ENCODE measurements at places on chromosomes 1 and 21.

DNA sequence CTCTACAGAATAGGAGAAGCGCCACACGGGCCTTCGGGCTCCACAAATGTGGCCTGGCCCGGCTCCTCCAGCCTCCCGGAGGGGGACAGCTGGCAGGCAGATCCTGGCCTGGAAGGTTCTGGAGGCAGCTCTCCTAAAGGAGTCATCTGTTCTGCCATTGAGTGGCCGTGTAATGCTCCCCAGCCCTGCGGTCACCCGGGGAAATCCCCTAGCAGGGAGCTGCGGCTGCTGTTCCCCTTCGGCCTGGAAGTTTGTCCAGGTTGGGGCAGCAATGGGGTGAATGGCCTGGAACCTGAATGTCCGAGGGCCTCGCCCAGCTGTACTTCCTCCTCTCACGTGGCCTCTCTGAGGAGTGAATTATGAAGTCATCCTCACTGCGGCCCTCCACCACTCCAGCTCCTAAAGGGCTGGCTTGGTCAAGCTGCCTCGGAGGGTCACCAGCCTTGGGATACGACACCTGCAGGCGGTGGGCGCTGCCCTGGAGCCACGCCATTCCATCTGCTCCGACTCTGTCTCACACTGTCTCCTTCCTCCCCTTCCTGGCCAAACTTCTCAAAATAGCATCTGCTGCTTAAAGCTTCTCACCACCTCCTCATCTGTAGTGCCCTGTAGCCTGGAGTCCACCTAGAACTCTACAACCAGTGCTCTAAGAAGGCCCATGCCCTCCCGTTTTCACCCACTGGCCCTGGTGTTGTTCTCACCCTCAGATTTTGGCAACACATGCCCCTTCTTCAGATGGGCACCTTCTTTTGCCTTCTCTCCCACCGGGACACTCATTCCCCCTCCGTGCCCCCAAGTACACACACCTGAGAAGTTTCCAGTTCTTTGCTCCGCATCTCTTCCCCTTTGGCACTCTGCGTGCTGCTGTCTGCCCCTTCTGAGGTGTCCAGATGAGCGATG lies 54.4 kb upstream of the TMPRSS2 start:
- no peak for DNase-seq

- no peak for DNase-seq
These were observed 2.9 kb upstream of the ZNF496 start for GRCh38 chr1:247334378-247335133.

GRCh38 chr1:31848381-31848897 lies 32.6 kb upstream of the SPOCD1 start:
- peak; percentile 54 for DNase-seq

DNA sequence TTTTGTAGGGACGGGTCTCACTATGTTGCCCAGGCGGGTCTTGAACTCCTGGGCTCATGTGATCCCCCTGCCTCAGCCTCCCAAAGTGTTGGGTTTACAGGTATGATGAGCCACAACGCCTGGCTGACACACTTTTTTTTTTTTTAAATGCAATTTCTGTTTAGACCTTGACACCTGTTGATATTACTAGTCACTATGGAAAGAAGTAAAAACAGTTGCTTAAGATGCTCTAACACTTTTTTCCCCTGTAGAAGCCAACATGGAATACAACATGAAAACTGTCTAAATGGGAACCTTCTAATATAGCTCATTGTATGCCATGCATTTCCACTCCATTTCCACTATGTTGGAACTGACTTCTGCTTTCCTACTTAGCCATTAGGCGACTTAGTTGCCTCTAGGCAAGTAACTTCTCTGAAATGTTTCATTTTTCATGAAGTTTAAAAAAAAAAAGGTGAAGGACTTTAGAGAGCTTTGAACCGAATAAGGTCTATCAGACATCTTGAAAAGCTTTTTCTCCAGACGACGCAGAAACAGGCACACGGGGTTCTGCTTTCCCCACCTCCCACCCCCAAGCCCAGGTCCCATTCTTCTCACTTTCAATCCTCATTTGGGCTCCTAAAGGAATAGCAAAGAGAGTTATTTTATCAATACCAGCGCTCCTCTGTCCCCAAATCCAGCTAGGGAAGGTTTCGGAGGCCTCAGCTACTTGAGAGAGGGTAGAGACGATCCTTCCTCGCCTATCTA lies 648 bp upstream of the DR1 start:
- peak; percentile 17 for DNase-seq

DNA sequence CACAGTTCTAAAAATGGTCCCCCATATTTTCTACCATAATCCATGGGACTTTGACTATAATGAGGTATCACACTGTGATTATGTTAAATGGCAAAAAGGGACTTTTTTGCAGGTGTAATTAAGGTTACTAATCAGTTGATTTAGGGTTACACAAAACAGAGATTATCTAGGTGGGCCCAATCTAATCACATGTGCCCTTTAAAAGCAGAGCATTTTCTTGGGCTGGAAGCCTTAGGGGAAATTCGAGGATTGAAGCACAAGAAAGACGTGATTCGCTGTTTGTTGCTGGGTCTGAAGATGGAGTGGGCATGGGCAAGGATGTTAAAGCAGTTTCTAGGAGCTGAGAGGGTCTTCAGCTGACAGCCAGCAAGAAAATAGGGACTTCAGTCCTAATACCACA lies 13.4 kb downstream of the RAVER2 start:
- DNase-seq, result no peak

DNA sequence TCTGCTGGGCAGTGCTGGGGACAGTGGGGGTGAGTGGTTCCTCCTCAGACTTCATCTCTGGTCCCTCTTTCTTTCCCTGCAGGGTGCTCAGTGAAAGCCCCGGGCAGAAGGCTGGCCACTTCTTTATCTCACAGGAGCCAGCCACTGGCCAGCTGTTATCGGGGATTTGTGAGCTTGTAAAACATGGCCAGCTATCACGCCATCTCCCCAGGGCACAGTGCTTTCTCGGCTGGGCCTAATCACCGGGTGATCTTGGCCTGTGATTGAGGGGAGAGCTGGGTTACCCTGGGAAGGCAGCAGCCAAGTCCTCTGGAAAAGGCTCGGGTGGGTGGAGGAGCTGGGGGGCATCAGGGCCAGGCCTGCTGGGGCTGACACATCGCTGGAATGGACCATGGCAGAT lies 83.0 kb downstream of the IGSF21 start:
- no peak for DNase-seq

- no peak for DNase-seq
These were observed 51.0 kb downstream of the XCL1 start for GRCh38 chr1:168627370-168627769.

DNA sequence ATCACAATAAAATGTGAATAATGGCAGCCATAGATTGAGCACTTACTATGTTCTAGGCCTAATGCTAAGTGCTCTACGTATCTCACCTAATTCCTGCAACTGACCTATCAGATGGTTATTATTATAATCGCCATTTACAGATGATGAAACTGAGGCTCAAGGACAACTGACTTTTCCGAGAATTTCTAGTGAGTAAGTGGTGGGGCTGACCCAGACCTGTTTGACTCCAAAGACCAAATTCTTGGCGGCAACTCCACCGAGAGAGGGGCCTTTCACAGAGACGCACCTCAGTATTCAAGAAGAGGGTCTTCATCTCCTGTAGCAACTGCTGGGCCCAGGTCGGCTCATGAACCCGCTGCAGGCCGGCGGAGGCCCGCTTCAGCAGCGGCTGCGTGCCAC lies 573 bp downstream of the TMEM234 start:
- no peak for DNase-seq

GRCh38 chr1:11985851-11986250 lies 5.6 kb downstream of the MFN2 start:
- DNase-seq, result no peak

GRCh38 chr1:239361403-239361802 lies 25.0 kb upstream of the CHRM3 start:
- no peak for DNase-seq

GRCh38 chr1:158422212-158422611 lies 3.8 kb downstream of the OR10K2 start:
- DNase-seq, result no peak

DNA sequence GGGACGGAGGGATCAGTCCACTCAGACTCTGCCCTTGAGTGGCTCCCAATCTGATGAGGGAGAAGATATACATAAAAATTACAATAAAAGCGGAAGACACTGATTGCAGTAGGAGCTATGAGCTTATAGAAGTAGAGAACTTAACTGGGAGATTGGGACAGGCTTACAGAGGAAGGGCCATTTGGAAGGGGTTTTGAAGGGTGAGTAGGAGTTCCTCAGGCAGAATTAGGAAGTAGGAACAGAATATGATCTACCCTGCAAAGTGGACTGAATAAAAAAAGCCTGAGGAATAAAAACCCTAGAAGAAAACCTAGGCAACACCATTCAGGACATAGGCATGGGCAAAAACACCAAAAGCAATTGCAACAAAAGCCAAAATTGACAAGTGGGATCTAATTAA lies 9.2 kb upstream of the WASF2 start:
- no peak for DNase-seq

- DNase-seq, result no peak
These were observed 39.6 kb downstream of the RERE start for GRCh38 chr1:8777867-8778266.

DNA sequence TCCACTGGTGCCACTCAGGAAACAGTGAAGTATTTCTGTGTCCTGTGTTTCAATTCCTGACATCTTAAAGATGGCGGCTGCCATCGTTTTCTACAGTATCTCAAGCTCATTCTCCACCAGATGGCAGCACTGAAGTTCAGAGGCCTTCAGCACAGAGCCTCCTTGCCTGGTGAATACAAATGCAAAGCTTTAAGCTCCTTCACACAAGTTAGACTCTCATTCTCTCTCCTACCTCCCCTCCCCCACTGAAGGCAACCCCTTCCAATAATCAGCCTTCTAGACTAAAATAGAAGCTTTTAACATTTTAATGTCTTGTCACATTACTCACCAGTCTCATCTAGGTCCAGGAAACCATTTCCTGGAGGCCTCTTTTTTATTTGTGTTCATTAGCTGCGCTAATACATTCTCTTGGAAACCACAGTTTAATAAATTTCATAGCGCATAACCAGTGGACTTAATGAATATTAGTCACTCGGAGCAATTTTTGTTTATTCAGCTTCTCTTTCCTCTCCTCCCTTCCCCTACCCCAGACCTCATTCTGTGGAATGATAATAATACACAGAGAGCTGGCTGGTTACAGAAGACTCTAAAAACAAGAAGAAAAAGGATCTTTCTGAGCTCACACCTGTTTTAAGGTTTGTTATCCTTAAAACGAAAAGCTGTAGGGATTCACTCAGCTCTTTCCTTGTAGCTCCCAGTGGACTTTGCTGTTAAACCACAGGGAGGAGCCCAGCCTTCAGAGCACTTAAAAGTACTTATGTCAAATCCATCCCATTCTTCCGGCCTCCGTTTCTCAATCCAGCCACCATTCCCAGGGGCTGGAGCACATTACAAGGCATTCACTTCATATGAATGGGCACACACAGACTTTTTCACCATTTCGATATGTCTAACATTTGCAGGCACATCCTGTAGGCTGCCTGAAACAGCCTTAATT lies 384.9 kb downstream of the HLX start:
- peak; percentile 52 for DNase-seq

- DNase-seq, result peak; percentile 64
These were observed 38.2 kb upstream of the WASF2 start for GRCh38 chr1:27527890-27528817.

DNA sequence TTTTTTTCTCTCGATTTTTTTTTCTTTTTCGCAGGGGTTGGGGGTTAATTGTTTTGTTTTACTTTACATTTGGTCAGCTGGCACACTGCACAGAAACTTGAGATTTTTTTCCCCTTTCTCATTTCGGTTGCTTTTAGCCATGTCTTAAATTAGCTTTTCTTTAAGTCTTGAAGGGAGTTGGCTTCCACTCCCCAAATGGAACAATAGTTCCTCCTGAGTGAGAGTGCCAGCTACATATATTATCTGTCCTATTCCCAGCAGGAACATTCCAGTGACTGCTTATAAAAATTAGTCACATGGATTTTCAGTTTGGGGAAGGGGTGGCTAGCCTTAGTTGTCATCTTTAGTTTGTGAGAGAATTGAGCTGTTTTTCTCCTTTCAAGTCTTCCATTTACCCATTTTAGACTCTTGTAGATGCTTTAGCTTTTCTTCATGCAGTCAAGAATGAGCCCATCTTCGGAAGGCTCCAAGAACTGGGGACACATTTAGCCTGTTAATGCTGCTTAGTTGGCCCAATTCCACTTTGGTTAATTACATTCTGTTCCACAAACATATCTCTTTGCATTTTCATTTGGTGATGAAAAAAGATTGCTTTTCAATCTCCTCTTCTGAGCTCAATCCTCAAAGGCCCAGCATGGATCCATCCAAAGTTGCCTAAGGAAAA lies 510.1 kb upstream of the CXADR start:
- no peak for DNase-seq

DNA sequence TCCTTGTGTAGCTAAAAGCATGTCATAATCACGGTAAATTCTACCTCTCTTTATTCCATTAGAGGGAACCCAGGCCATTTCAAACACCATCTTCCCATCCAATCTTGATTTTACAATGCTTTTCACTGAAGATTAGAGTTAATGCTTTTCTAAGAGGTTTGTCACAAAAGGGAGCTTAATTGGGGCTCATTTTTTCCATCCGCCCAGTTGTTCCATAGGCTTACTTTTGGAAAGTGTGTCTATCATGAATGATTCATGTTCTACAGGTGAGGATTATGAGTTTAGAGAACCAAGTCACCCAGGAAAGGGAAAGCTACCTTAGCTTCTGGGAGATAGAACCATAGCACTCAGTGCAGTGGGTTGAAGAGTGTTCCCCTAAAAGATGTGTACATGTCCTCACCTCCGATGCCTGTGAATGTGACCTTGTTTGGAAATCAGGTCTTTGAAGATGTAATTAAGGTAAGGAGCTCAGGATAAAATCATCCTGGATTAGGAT lies 286.9 kb upstream of the RUNX1 start:
- peak; percentile 62 for DNase-seq

DNA sequence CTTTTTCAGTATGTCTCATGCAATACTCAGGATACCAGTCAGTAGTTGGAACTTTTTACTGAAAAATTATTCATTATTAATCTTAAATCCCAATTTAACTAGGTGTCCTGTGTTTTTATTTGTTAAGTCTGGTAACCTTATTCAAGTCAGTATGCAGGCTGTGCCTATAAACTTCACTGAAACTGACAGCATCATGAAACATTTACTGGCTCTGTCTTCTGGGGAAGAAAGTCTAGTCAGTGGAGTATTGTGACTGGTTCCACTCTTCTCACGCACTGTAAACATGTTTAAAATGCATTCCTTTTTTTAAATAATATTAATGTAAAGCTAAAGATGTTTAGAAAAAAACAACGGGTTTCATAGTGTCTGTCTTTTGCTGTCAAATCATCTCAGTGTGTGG lies 739.7 kb downstream of the LTN1 start:
- no peak for DNase-seq
